ENCODE measurements at places on chromosomes 12 and 14. TPM values are rescaled to one million over a fixed set of nuclear protein-coding genes. Genes with fewer than 3 reads are reported as not detected.

The FBXO34 gene
- 16.0 TPM for polyA plus RNA-seq

The AKAP3 gene
- polyA plus RNA-seq, result 0.95 TPM

The COQ10A gene
- polyA plus RNA-seq, result 7.5 TPM

DNA sequence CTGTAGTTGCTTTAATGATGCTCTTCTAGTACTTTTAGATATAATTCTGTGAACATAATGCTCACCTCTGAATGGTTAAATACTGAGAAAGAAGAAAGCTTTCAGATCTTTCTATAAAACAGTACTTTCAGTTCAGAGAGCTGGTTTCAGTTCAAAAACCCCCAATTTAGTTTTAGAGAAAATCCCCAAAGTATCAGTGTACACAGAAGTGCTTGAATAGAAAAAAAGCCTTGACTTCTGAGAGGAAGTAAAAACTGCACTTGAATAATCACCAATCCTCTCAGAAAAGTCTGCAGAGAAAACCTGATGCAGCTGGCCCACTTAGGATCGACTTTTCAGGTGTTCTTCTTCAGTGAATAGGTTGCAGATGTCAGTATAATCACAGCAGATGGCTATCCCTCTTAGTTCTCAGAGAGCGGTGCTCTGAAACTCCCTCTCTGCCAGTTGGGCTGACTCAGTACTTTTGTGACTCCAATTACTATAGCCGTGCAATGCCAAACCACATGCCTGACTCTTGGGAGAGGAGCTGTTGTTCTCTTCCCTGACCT lies 616.3 kb downstream of the LRFN5 start:
- DNase-seq, result no peak

GRCh38 chr14:72523424-72524294 lies 370.2 kb downstream of the DPF3 start:
- DNase-seq, result no peak

- no peak for DNase-seq
Measured at GRCh38 chr12:74286254-74286653, 251.4 kb upstream of the ATXN7L3B start.

DNA sequence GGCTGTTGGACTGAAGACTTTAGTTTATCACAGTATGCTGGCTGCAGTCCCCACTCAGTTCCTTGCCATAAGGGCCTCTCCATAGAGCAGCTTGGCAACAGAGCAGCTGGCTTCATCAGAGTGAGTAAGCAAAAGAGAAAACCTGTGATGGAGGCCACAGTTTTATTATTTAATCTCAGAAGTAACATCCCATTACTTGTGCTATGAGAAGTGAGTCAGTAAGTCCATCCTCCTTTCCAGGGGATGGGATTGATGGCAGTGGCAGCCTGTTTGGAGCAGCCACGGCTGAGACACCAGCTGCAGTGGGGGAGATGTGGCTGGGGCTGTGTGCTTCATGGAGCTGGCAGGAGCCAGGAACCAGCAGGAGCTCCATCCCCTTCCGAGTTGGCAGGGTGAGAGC lies 138.5 kb upstream of the SRRM4 start:
- DNase-seq, result no peak
